ENCODE measurements at places on chromosomes 3 and 15. TPM values are rescaled to one million over a fixed set of nuclear protein-coding genes. Genes with fewer than 3 reads are reported as not detected.

SPINT1 gene
- 4.1 TPM for total RNA-seq

CLRN1 gene
- not detected for total RNA-seq

MESP1 gene
- total RNA-seq: 0.56 TPM

PRTG gene
- total RNA-seq: 1.6 TPM

FSD2 gene
- not detected for total RNA-seq

CISH gene
- 2.7 TPM for total RNA-seq

ARGFX gene
- not detected for total RNA-seq

KCNH8 gene
- total RNA-seq: not detected

Measured in epithelial cell of alveolus of lung (primary cell).